ENCODE measurements at places on chromosomes 7 and 10. TPM values are rescaled to one million over a fixed set of nuclear protein-coding genes. Genes with fewer than 3 reads are reported as not detected.

The CC2D2B gene
- total RNA-seq = not detected

The ASZ1 gene
- total RNA-seq = not detected

The MINDY4 gene
- total RNA-seq = 2.1 TPM

The CLEC5A gene
- 0.23 TPM for total RNA-seq

The RNF133 gene
- not detected for total RNA-seq

The PLAC9 gene
- total RNA-seq = not detected

The TRIP6 gene
- 151 TPM for total RNA-seq

The EMX2 gene
- total RNA-seq = 1.2 TPM

The WAPL gene
- 19.7 TPM for total RNA-seq

The TMEM229A gene
- not detected for total RNA-seq

The KIF11 gene
- total RNA-seq = 8.4 TPM

The PGAM2 gene
- total RNA-seq = not detected

The LIPN gene
- total RNA-seq = not detected

The C10orf53 gene
- total RNA-seq = not detected

The LLCFC1 gene
- not detected for total RNA-seq

The C7orf33 gene
- not detected for total RNA-seq

The FBXO24 gene
- 0.70 TPM for total RNA-seq

The HELLS gene
- total RNA-seq = 27.5 TPM

The SLC26A3 gene
- not detected for total RNA-seq

The NPTX2 gene
- 0.47 TPM for total RNA-seq

The TUBB8 gene
- total RNA-seq = not detected

The TMEM196 gene
- not detected for total RNA-seq

The PALS2 gene
- 10.1 TPM for total RNA-seq

The PNLIPRP1 gene
- total RNA-seq = not detected

The NXPH1 gene
- total RNA-seq = not detected

The SVIL gene
- total RNA-seq = 13.4 TPM

The SPOCK2 gene
- total RNA-seq = 1.2 TPM

The CTAGE6 gene
- total RNA-seq = not detected

The ZNF12 gene
- 6.4 TPM for total RNA-seq

The GJD4 gene
- not detected for total RNA-seq

The TLX1 gene
- total RNA-seq = not detected

The STEAP1 gene
- 44.6 TPM for total RNA-seq

Data from hair follicular keratinocyte (primary cell).